ENCODE measurements at places on chromosomes 13 and 19.

- no peak for DNase-seq
Measured at GRCh38 chr19:4058693-4059452, 7.8 kb downstream of the ZBTB7A start.

- no peak for DNase-seq
Measured at GRCh38 chr19:46980761-46981160, 38.9 kb upstream of the NPAS1 start.

DNA sequence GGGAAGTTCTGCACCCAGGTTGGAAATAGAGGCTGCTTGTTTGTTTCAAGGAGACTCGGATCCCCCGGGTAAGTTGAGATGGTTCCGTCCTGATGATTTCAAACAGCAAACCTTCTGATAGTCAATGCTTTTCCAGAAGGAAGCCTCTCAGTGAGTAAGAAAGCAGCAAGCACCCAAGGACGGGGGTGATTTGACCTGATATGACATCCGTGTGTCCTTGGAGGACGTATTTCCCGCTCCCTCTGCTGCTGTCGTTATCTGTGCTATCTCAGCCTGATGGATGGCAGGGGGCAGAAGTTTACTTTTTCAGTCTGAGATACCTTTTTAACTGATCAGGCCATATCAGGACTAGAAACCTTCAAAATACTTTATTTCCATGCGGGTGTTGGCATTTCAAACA is 5.7 kb upstream of the GGACT start:
- no peak for DNase-seq

DNA sequence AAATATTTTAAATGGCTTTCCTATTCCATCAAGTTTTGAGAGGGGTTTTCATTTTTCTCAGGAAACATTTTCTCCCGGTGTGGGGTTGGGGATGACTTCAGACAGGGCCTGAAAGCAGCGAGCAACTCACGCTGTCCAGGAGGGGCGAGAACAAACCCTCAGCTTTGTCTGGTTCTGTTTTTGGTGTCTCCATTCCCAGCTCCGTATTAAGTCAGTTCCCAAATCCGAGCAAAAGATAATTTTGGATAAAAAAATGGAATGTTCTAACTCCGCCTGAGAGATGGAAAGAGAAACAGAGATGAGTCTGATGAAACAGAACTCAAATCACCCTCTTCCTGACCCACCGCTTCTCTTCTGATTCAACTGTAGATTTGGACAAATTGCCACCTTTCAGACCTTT is 38.4 kb downstream of the RFX2 start:
- no peak for DNase-seq

DNA sequence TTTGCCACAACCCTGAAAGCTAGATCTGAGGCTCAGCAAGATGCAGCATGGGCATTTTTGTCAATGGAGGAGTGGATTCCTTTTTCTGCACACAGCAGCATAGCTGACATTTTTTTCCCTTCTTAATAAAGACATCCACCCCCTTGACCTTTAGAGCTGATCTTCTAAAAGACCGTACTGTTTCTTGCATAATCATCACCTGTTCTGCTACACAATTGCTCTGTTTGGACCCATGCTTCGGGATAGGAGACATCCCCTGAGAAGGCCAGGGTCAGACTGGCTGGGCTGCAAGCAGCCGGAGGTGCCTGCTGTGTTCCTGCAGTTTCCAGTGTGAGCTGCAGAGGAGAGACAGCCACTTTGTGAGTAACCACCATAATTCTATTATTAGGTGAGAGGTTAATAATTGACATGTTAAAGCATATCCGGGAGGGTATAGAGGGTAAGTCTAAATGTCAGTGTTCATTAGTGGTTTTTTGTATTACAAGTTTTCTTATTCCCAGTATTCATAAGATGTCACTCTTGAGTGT is 108.5 kb upstream of the C1QTNF9B start:
- no peak for DNase-seq

- DNase-seq = peak; percentile 19
Measured at GRCh38 chr13:106942563-106942962, 374.6 kb upstream of the ARGLU1 start.

DNA sequence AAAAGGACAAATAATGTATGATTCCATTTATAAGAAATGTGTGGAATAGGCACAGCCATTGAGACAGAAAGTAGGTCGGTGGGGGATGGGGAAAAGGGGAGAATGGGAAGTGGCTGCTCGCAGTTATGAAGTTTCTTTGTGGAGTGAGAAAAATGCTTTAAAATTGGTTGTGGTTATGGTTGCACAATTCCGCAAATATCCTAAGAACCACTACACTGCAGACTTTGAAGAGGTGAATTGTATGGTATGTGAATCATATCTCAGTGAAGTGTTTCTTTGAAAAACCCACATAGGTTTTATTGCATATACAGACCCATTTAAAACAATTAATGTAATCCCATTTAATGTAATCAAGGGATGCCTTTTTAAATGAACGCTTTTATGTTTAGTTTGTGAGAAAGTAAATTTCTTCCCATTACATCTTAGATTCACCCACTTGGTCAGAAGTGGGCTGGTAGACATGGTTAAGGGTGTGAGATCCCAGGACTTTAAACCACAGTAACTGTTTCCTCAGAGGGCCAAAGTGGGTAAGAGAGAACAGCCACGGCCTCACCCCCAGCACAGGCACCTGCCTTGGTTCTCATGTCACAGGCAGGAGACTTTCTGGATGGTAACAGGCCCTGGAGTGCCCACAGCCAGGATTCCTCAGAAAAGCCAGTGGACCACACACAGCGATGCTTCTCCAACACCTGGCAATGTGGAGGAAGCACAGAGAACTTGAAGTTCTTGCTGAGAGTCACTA is 119.3 kb upstream of the GJB6 start:
- peak; percentile 55 for DNase-seq

- DNase-seq = no peak
Measured at GRCh38 chr19:35545855-35546381, 492 bp downstream of the TMEM147 start.

GRCh38 chr13:113654591-113655345 is 3.2 kb downstream of the ATP4B start:
- DNase-seq = no peak

GRCh38 chr13:107035186-107035585 is 467.2 kb upstream of the ARGLU1 start:
- no peak for DNase-seq

DNA sequence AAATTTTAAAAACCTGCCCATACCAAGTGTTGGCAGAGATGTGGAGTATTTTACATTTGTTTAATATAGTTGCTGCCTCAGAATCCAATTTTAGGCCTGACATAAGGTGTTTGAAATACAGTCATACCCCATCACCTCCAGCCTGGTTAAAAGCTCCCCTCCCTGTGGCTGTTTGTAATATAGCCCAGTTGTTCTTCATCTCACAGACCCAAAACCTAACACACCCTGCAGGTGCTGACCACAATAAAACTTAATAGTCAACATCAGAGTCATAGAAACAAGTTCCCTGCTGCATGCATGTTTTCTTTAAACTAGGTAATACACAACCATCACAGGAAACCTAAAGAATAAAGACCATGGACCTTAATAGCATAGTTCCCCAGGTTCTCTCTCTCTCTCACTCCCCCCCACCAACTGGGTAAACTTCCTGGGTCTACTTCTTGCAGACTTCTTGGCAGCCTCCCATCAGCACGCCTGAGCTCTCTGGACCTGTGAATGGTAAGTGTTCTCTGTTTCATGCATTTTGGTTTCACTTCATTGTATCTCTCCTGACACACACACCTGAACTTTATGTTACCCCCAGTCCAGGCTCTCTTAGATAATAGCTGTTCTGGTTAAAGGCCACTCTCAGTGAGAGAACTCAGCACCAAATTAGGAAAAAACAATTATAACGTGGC is 1369.9 kb downstream of the EFNB2 start:
- DNase-seq = no peak

GRCh38 chr19:33379151-33379829 is 5.8 kb downstream of the CEBPG start:
- DNase-seq = no peak

DNA sequence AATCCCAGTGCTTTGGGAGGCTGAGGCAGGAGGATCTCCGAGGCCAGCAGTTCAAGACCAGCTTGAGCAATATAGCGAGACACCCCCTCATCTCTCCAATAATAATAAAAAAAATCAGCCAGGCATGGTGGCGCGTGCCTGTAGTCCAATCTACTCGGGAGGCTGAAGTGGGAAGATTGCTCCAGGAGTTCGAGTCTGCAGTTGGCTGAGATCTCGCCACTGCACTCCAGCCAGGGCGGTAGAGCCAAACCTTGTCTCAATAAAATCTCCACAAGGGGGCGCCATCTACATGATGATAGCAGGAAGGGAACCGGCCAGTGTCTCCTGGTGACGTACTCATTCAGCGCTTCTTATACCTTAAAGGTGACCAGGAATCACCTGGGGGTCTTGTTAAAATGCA is 13.6 kb upstream of the C5AR1 start:
- peak; percentile 78 for DNase-seq

GRCh38 chr13:108987944-108988343 is 358.5 kb downstream of the MYO16 start:
- no peak for DNase-seq

DNA sequence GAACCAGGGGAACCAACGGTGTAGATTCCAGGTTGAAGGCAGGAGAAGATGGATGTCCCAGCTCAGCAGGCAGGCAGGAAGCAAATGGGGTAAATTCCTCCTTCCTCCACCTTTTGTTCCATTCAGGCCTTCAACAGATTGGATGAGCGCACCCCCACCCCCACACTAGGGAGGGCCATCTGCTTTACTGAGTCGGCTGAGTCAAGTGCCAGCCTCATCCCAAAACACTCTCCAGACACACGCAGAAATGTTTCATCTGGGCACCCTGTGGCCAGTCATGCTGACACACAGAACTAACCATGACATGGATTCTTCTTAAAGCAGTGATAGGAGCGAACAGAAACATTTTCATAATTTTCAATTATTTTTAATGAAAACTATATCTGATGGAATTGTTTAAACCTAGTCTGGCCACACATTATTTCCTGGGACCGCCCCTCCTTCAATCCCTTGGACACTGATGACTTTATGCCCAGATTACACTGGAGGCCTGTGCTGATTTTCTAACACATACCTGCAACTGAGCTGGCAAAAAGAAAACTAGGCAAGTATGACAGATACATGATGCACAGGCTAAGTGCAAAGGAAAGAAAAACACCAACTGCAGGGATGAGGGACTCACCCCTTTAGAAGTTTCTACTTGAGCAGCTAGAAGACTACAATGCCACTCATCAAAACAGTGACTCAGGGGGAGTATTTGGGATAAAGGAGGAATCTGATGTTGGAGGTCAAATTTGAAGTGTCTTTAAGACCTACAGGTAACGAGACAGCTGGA is 154.2 kb downstream of the TNFRSF19 start:
- DNase-seq = no peak

GRCh38 chr19:57075801-57076492 is 43.8 kb upstream of the USP29 start:
- DNase-seq = no peak

GRCh38 chr13:105725887-105726286 is 809.6 kb downstream of the EFNB2 start:
- DNase-seq = no peak

- peak; percentile 87 for DNase-seq
Measured at GRCh38 chr13:51814825-51815650, 11.1 kb upstream of the DHRS12 start.

GRCh38 chr19:10399878-10400277 is 3.5 kb downstream of the CDC37 start:
- no peak for DNase-seq

GRCh38 chr19:1183543-1184172 is 9.6 kb upstream of the SBNO2 start:
- DNase-seq = no peak

DNA sequence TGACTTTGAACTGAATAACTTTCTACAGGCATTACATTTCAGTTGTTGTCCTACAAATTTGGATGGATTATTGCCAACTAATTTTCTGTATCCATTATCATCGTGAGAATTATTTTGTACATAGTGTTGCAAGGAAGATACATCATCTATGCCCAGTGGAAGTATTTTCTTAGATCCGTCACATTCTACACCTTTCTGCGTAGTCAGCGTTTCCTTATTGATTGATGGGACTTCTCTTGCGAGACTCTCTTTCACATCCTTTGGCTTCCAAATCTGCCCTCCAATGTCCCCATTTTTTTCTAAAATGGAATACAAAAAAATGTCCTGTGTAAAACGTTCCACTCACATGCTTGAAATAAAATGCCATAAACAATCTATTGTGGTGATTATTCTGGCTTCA is 9.2 kb downstream of the ZIM3 start:
- no peak for DNase-seq

DNA sequence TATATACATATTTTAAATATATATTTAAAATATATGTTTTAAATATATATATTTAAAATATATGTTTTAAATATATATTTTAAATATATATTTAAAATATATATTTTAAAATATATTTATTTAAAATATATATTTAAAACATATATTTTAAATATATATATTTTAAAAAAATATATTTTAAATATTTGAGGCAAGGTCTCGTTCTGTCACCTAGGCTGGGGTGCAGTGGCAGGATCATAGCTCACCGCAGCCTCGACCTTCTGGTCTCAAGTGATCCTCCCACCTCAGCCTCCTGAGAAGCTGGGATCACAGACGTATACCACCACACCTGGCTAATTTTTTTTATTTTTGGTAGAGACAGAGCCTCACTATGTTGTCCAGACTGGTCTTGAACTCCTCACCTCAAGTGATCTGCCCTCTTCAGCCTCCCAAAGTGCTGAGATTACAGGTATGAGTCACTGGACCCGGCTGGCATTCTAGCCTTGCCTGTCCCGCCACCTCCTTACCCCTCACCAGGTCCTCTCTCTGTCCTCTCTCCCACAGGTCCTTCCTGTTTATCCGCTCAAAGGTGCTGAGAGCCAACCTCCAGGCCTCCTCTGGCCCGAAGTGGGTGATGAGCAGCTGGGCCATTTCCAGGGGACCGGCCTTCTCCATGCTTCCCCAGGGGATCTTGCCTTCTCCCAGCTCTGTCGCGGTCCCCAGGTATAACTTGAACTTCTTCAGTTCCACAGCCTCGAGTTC is 564 bp downstream of the NLRP12 start:
- no peak for DNase-seq

GRCh38 chr13:110535526-110535925 is 26.0 kb downstream of the RAB20 start:
- DNase-seq = no peak

DNA sequence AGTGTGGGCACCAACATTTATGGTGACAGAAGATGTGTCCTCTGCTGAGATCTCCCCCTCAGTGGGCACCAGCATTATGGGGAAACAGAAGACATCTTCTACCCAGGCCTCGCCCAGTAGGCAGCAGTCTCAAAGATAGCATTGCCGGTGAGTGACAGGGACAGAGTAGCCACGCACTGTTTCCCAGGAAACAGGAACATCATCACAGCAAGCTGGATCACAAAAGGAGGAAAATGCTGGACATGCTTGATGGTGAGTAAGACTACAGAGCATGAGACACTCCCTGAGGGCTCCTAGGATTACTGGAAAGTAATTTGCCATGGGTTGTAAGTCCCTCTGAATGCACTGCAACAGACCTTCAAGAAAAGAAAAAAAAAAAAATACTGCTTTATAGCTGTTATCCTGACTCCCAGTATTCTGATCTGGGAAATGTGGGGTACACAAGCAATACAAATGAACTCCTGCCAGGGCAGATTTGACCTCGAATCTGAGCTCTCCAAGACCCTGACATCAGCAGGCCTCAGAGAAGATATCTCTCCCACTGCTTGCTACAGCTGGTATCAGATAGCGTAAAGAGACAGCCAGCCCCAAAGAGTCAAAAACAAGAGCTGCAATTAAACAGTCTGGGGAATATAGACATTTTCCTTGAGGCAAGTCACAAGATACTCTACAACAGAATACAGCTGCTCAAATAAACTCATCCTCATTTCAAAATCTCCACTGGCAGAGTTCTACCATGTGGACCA is 180.4 kb downstream of the RBM26 start:
- no peak for DNase-seq

Data from KBM-7 (cell line).